Erythroblast (primary cell): ENCODE measurements at places on chromosomes 1 and 21.

DNA sequence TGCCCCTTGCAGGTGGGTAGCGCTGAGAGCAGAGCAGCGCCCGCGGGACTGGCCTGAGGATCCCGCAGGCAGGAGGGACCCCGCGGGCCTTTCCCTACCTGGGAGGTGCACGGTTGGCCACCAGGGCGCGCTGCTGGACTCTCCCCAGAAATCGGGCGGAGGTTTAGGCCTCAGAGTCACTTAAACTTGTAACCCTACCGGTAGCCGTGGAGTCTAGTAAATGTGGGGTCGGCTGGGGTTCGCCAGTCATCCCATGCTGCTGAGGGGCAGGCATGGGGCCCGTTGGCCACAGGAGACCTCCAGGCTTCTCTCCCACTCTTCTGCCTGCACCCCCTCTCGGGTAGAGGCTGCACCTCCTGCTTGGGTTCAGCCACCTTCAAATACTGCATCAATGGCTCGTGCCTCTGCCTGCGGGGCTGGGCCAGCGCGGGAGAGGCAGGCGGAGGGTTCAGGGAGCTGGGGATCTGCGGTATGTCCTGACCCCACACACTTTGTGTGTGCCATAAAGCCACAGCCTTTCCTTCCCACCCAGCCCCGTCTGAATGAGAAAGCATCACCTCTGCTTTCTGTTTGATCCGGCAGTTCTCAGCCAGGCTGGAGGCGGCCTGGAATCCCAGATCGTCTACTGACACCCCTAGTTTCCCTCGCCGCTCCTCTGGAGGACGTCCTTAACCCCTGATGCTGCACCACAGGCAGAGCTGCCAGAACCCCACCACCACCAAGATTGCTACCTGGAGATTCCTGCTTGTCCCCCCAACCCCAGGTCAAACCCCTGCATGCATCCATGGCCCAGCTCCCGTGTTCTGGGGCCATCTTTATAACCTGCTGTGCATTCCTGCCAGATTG, 12.3 kb upstream of the GSTM4 start:
- DNase-seq, result peak; percentile 80

DNA sequence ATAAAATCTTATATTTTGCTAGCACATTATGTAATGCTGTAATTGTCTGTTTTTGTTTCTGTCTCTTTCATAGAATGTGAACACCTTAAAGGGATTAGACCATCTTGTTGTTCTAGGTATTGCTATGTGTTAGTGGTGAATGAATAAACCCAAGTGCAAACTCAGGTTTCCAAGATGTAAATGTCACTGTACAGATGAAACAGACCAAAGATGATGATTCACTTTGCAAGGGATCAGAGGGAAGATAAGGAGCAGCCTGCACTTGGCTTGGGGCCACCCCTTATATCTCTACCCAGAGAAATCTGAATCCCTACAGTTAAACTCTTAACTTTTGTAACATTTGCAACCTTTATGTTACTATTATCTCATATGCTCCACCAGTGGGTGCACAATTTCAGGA, 25.4 kb downstream of the UROD start:
- DNase-seq, result peak; percentile 87

- DNase-seq, result no peak
These were observed 20.2 kb upstream of the ACTA1 start for GRCh38 chr1:229454056-229454455.

GRCh38 chr1:215143497-215143896, 61.0 kb downstream of the KCNK2 start:
- no peak for DNase-seq

GRCh38 chr1:206556047-206556749, 48.9 kb downstream of the RASSF5 start:
- no peak for DNase-seq

GRCh38 chr1:25208561-25209222, 23.6 kb downstream of the SYF2 start:
- no peak for DNase-seq

DNA sequence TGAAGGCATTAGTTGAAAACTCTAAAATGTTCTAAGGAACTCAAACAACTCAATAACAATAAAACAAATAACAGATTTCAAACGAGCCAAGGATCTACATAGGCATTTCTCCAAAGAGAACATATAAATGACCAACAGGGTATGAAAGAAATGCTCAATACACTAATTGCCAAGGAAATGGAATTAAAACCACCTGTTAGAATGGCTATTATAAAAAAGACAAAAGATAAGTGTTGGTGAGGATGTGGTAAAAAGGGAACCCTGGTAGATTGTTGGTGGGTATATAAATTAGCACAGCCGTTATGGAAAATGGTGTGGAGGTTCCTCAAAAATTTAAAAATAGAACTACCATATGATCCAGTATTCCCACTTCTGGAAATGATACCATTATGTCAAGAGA, 9.1 kb upstream of the VAV3 start:
- no peak for DNase-seq

DNA sequence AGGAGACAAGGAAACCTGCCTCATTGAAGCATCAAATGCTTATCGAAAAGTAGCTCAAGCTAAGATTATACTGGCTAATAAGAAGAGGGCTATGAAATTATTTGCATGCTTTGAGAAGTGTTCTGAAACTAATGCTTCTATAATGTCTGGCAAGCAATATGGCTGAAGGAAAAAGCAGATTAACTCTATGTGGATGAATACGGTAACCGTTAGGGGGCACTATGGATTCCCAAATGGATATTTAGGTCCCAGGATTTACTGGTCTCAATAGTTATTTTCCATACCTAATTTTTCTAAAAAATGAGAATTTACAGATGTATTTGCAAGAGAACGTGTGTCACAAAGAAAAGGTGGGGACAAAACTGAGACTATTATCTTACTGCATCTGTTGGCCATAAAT, 34.6 kb upstream of the RRP15 start:
- peak; percentile 5 for DNase-seq

DNA sequence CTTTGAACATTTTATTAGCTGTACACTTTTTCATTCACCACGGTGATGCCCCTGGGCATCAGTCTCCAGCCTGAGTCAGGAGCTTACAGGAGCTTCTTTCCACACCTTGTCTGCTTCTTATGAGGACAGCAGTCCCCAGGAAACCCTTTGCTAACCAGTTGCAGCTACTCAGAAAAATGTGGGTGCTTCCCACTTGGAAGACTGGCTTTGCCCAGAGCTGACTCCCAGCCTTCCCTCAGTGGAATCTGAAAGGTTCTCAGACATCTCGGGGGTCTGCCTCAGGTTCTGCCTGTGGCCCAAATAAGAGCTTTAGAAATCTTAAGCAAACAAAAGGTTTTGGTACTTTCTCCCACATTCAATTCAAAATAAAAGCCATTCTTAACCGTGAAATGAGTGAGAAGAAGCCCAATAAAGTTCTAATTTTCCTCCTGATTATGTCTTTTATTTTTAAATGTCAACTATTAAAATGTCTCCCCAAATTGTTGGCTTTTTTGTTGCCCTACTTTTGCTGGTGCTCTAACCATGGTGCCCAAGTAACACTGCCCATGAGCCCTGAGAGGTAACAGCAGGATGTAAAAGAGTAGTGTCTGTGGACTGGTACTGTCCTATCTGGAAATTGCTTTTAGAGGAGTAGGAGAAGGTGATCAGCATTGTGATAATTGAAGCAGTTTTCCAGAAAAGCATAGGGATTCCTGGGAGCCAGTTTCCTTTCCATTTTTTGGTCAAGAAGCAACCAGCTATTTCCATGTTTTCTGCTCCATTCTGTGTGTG, 5.6 kb downstream of the C1orf53 start:
- DNase-seq, result no peak

DNA sequence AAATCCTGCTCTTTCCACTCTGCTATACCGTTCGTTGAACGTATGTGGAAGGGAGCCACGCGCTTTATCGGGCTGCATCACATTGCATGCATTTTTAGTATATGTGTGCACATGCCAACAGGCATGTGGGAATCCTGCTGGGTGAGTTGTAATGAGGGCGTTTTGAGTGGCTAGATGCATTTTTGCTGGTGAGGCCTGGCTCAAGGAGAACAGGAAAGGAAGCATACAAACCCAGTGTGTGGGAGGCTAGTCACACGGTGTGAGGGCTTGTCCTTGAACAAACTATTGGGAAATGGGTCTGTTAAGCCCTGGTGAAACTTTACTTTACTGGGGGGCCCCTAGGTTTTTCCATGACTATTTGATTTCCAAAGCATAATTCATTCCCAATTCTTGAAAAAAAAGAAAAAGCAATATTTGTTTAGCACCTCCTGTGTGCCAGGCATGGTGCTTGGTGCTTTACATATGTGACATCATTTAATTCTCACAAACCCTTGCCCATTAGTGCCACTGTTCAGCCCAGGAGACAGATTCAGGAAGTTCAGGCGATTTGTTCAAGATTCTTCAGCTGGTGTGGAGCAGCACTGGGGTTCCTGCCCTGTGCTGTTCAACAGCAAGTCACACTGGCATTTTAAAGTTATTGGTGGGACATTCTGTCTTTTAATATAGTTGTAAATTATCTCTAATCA, 25.6 kb upstream of the JUN start:
- no peak for DNase-seq

DNA sequence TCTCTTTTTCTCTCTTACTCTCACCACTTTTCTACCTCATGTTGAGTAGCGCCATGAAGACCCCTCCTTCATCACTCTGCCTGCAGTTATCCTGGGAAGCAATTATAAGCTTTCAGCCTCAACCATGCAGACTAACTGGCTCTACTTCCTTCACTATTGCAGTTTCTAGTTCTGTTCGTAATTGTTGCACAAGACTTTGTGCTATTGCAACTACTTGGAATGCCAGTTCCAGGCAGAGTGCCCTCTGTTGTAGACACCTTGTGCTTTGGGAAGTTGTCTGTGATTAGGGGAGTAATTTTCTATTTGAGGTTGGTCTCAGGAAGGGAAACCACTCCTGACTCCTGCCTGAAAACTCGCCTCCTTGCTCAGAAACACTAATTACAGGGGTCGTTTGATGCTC, 19.4 kb downstream of the PGM1 start:
- no peak for DNase-seq

DNA sequence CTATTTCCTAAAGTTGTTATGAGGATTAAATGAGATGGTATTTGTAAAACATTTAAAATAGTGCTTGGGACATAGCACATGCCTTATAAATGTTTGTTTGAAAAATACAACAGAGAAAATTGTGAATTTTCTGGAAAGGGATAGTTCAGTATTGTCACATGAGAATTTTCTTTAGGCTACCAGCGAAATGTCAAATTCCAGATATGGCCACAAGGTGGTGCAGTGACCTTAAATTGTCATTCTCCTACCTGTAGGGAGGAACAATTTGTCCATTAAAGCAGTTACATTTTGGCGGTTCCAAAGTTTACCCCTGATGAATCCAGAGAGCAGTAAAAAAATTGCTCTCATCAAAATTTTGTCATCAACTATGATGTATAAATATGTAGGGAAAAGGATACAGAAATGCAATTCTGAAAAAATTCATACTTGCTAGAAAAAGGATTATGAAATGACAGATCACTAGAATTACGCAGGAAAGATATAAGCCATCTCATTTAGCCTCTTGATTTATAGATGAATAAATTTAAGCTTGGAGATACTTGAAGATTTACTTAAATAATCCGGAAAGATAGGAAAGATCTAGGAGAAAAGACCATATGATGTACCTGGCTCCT, 50.2 kb upstream of the TSHB start:
- DNase-seq, result peak; percentile 70

GRCh38 chr1:155085504-155086127, 7.0 kb downstream of the EFNA3 start:
- DNase-seq, result peak; percentile 80

DNA sequence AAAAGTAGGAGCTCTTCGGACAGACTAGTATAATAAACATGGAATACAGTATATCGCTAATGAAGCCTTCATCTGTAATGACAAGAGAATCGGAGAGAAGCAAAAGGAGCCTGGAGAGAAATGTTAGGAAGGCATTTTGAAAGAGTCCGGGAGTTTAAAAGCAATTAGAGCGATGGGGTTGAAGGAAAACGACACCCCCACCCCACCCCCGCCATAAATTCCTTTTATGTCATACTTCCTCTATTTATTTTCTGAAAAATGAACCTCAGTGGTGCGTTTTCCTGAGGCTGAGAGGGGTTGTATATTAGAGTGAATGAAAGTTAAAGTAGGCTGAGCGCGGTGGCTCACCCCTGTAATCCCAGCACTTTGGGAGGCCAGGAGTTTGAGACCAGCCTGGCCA, 635 bp upstream of the APH1A start:
- no peak for DNase-seq

DNA sequence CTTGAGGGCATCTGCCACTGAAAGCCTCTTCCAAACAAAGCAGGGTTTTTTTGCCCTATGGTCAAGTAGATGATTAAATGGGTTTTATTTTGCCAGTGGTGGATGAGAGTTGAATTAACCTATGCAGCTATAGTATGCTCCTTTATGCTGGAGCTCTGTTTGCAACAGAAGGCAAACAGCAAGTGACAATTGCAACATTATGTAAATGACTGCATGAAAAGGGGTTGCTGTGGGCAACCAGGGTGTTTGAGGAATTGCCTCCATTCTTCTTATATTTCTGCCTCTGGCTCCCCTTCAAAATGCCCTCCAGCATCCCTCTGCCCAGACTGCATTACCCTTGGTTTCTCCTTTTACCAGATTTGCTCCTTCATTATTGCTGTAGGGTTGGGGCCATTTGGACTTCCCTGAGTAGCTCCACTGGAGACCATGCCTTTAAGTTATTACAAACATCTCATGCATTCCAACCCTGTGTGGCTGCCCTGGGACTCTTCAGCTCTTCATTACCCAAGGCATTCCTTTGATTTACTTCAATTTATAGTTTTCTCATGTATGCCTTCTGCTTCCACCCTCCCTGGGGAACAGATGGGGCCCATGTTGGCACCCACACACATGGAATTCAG, 398.4 kb downstream of the PRDM2 start:
- DNase-seq, result no peak

GRCh38 chr21:34808569-34809204, 139.9 kb downstream of the CLIC6 start:
- no peak for DNase-seq

DNA sequence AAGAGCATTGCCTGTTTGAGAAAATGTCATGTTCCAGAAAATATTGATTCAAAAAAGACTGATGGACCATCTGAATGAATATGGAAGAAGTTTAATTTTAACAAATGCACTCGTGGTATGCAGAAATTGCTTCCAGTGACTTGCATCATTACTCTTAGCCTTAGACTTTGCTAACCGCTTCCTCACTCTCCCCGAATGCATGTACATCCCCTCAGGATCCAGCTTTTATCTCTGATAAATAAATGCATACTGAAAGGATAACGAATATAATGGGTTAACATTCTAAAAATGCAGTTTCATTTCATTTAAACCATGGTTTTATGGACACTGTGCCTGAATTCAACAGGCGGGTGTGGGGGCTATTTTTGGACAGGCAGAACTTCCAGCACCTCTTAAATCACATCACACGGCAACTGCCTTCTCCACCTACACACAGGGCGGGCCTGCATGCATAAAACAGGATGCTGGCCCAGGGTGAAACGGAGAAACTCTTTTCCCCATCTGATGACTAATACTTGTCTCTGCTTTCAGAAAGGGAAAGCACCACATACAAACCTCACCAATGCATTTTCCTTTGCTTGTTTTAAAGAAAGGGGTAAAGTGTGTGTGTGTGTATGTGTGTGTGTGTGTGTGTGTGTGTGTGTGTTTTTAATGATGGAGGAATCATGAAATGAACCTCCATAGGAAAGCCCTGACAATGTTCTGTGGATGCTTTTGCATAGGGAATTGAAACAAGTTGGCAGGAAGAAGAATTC, 48.7 kb downstream of the SPAG17 start:
- no peak for DNase-seq

- no peak for DNase-seq
These were observed 33.3 kb downstream of the ZMYM4 start for GRCh38 chr1:35301674-35302392.
